NCI-H1930 (cell line): ENCODE measurements at places on chromosomes 16 and 17.

GRCh38 chr16:69424935-69425784 is 741 bp downstream of the CYB5B start:
- no peak for DNase-seq

GRCh38 chr16:19366391-19366790 is 51.3 kb upstream of the TMC5 start:
- DNase-seq, result no peak

DNA sequence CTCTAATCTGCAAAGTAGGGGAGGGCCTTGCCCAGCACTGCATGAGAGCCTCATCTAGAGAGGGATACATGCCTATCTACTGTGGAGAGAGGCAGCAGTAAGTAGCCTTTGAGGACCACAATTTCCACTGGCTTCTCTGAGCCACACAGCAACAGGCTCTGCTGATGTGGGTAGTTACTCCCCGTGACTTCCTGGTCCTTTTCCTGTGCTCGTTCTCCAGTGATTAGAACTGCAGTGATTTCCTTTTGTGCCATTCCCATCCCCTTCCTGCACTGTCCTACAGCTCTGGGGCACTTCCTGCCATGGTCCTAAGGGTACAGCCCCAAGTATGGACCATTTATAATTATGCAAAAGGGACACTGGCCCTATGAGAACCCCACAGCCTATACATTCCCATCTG is 3.0 kb downstream of the PLSCR3 start:
- no peak for DNase-seq

- DNase-seq, result no peak
Measured at GRCh38 chr17:44623070-44623725, 33.1 kb upstream of the MEIOC start.

- DNase-seq, result no peak
Measured at GRCh38 chr17:57285701-57286100, 29.4 kb downstream of the MSI2 start.

GRCh38 chr17:43431714-43432523 is 33.1 kb downstream of the ARL4D start:
- DNase-seq, result no peak
